ENCODE measurements at places on chromosomes 3 and 15.

DNA sequence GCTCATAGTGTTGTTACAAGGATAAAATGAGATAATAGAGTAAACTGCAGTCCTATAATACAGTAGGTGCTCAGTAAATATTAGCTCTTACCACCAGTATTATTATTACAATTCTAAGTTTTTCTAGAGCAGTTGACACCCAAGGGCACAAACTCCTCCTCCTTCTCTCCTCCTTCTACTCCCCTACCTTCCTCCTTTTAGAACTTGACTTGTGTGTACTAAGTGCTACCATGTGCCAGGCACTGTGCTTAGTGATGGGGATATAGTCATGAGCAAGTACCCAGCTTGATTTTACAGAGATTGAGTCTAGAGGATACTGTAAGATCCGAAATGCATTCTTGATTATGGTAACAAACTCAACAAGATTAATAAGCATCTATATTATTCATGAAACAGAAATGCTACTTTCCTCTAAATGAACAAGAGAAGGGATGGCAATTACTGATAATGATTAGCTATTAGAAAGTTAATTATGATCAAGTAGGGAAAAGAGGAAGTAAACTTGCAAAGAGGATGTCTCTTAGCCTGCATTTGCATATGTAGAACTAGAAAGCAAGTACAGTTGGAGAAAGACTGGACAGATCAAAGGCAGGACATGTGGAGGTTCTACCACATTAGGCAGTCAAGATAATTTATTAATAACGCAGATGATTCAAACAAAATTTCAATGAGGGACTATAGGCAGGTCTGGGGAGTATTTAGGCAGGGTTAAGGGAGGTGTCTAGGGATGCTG lies 72.3 kb downstream of the CLDN11 start:
- no peak for DNase-seq

- no peak for DNase-seq
Measured at GRCh38 chr3:167928381-167928780, 167.3 kb downstream of the GOLIM4 start.

GRCh38 chr3:84077479-84077878 lies 881.3 kb upstream of the CADM2 start:
- no peak for DNase-seq

DNA sequence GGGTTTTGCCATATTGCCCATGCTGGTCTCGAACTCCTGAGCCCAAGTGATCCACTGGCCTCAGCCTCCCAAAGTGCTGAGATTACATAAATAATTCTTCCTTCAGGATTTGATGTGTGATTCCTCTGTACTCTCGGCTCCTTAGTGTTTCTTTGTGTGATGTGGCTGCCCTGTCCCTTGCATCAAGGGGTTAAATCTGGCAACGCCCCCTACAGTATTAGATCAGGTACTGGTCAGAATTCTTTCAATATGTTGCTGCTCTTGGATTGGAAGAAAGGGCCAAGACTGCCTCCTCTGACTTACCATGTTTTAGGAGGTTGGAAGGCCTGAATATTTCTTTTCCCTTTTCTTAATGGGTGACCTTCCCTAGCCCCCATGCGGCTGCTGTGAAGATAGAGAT lies 390.6 kb upstream of the WNT5A start:
- DNase-seq: no peak

DNA sequence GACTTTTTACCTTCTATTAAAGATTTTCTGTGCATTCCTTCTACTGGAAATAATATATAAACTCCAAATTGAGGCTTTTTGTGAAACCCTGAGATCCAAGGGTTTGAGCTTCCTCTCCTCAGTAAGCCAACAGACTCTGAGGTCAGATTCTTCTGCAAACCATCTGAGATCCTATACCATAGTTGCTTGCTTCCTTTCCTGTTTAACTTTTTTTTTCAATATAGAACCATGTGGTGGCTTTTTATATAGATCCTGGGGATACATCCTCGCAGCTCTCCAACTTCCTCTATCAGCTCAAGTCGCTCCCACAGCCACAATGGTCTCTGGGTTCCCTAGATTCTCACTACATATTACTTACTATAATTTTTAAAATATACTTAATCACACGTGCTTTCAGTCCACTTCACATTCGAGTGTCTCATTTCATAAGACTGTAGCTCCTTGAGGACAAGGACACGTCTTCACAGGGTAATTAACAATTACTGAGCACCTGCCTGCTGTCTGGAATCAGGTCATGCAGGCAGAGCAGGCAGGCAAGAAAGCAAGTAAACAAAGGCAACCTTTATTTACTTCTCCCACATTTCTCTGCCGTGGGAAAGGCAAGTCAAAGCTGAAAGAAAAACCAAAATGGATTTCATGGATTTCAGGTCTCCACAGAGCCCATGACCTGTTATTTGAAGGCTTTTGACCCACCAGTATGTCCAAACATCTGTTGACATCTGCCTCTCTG lies 941.5 kb downstream of the FHIT start:
- no peak for DNase-seq

DNA sequence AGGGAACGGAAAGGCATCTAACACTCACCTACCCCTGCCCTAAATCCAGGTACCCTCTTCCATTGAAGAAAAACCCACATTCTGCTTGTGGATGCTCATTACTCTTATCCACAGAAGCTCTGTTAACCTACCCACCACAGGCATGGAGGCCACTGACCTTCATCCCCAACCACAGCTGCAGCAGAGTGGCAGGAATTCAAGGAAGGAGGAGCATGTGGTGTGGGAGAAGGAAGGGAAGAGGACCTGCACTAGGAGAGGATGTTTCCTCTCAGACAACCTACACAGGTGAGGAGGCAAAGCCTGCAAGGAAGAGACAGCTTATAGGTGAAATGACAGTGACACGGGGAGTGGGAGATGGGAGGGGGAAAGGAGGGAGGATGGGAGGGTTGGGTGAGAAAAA lies 192.5 kb upstream of the TSC22D2 start:
- no peak for DNase-seq

GRCh38 chr15:79919749-79920511 lies 23.1 kb upstream of the MTHFS start:
- no peak for DNase-seq

GRCh38 chr3:72346526-72346926 lies 501.7 kb downstream of the SHQ1 start:
- DNase-seq: no peak

GRCh38 chr15:63836579-63836978 lies 2.8 kb upstream of the HERC1 start:
- DNase-seq: no peak

GRCh38 chr3:188946351-188947240 lies 225.2 kb upstream of the TPRG1 start:
- no peak for DNase-seq

- DNase-seq: no peak
Measured at GRCh38 chr3:61092870-61093269, 158.4 kb downstream of the FHIT start.

- no peak for DNase-seq
Measured at GRCh38 chr3:107861904-107862303, 228.9 kb downstream of the CD47 start.

DNA sequence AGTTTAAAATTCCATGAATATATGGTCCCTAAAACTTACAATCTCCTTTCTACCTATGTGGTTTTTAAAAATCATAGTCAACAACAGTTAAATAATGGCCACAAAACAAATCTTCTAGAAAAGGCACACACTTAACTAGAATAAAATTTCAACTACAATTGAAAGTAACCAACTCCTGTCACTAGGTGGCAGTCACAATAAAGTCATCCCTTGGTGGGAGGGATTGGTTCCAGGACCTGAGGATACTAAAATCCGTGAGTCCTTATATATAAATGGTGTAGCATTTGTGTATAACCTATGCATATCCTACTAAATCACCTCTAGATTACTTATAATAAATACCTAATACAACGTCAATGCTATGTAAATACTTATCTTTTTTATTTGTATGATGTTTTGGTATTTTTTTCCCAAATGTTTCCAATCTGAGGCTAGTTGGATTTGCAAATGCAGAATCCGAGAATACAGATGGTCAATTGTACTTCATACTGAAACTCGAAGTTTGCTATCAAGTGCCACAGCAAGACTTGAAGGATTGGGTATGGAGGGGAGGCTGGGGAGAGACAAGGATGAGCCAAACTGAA lies 172.6 kb downstream of the FMN1 start:
- DNase-seq: no peak

GRCh38 chr3:9732080-9732739 lies 675 bp downstream of the BRPF1 start:
- no peak for DNase-seq

DNA sequence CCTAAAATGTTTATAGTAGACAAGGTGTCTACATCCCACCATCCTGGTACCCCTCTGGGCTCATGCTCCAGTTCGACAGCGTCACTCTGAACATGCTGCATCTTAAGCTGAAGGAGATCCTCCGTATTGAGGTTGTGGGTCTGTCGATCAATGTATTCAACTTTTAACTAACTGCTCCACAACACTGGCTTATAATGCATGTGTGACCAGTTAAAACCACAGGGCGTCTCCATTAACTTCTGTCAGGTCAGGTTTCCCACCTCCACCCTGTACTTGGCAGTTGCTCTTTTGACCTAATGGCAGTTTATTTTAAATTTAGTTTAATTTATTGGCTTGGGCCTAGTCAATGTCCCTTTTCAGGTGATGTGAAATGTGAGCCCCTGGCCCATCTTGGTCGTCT lies 17.8 kb upstream of the RARRES1 start:
- no peak for DNase-seq

DNA sequence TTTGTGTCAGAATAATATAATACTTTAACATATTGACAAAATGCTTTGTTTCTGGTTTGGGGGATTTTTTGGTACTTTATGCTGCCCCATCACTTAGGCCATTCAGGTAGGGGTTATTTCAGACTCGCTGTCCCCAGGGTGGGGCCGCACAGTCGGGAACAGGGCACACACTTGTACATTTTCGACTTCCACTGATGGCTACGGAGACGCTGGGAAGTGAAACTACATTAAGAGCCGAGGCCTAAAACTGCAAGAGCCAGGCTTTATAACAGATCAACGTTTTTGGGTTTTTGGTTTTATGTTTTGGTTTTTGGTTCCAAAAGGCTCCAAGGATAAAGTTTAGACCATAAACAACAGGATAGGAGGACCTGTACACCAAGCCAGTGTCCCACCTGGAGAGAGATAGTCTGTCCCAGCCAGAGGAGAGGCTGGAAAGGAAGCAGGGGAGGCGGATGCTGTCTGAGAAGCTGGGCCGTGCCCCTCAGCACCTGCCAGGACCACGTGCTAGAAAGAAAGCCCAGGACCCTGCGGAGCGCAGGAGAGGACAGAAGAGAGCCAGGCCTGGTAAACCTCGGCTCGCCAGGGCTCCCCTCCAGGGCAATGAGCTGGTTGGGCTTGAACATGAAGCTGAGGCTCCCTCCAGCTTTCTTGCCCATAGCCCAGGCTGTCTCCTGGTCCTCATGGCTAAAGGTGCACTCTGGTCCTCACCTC lies 111.7 kb downstream of the CHSY1 start:
- DNase-seq: no peak

DNA sequence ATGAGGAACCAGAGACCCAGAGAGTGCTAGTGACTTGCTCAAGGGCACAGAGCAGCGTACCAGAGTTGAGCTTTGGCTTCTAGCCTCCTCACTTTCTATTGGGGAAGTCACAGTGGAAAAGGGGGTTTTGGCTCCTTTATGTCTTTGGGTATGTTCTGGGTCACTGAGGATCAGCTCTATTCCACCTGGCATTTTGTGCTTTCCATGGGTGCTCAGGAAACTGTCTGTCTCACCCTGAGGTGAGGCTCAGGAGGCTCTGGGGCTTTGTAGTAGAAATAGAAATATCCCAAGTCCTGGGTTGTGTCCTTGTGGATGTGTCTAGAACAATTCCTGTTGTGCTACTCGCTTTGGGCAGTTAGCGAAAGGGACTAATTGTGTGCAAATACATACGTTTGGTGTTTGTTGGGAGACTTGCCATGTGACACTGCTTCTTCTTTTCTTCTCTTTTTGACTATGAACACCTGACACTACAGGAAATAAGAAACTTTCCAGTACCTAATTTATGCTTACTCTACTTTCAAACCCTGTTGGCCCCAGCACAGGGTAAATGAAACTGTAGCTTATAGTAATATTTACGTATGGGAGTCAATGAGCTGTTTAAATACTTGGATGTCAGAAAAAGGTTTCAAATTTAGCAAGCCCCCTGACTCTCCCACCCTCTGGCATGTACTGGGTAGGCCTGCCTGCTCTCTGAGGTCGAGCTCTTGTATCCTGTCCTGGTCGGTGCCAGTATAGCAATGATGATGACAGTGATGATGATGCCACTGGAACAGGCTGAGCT lies 35.6 kb downstream of the SMAD3 start:
- DNase-seq: no peak

GRCh38 chr3:134858441-134859035 lies 63.5 kb downstream of the EPHB1 start:
- DNase-seq: no peak

DNA sequence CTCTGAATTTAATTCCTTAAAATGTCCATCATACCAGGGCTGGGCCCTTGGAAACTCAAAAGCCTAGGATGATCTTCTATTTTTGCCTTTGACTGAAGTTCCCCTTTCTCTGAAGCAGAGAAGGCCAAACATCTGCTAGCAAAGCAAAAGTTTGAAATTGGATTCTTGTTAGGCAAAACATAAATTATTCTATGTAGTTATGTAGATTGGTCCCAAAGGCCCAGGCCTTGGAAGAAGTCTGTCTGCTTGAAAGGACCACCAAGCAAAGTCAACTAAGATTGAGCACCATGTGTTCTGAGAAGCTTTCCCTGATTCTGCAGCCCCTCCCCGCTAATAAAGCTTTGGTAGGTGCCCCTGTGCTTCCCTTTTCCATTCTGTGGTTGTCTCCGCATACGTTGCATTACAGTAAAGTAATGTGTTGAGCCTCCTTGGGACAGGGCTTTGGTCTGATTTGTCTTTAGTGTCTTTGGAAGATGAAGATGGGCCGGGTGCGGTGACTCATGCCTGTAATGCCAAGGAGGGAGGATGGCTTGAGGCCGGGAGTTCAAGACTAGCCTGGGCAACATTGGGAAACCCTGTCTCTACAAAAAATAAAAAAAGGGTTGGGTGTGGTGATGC lies 56.4 kb downstream of the RPL39L start:
- no peak for DNase-seq

All from stimulated activated CD8-positive, alpha-beta memory T cell treated with anti-CD3 and anti-CD28 coated beads, Interleukin-15, amount 100 ng/mL, for 1 hour (primary cell).